ENCODE measurements at places on chromosomes 3 and 15. TPM values are rescaled to one million over a fixed set of nuclear protein-coding genes. Genes with fewer than 3 reads are reported as not detected.

DNA sequence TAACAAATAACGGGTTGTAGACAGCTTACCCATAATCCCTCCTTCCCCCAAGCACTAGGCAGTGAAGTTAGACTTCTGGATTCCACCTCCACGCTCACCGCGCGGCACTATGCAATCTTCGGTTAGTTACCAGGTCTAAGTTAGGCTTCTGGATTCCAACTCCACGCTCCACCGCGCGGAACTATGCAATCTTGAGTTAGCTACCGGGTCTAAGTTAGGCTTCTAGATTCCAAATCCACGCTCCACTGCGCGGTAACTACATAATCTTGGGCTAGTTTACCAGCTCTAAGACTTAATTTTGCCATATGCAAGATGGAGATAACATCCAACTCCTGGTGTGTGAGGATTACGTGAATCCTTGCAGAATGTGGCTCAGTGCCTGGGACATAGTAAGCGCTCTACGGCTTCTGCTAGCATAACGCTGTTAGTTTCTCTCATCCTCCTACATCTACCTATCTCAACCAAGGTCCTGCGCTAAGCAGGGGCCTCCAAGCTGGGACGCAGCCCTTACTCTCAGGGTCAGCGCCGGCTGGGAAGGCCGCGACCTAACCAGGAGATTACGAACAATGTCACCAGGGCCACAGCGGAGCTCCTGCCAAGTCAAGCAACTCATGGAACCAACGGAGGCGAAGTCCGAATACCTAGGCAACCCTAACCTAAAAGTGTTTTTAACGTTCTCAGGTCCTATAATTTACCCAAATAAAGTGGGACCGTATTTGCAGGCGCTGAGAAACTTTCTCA is 497 bp upstream of the RPLP1 start:
- peak; percentile 20 for ATAC-seq

The RSRC1 gene
- 16.9 TPM for total RNA-seq

- ATAC-seq = no peak
Observed at GRCh38 chr15:84099181-84099580, 136.4 kb upstream of the GOLGA6L4 start.

- ATAC-seq = no peak
Observed at GRCh38 chr15:55535436-55535835, 27.4 kb upstream of the DNAAF4 start.
